Brain (organoid and tissue), 16 donors: ENCODE measurements at places on chromosomes 12 and 14.

GRCh38 chr14:20341646-20342045, 1.8 kb upstream of the PARP2 start:
- DNase-seq = no peak

DNA sequence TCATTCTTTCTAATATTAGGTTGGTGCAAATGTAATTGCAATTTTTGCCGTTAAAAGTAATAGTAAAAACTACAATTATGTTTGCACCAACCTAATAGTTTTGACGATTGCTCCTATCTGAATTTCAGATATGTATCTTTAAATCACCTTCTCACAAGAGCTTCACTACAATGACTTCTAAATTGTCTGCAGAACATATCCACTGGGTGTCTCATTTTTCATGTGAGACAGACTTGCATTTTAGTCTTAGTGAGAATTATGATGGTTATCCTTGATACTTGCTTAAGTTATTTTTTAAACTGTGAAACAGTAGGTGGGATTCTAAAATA, 84.6 kb downstream of the ITPR2 start:
- DNase-seq = no peak

DNA sequence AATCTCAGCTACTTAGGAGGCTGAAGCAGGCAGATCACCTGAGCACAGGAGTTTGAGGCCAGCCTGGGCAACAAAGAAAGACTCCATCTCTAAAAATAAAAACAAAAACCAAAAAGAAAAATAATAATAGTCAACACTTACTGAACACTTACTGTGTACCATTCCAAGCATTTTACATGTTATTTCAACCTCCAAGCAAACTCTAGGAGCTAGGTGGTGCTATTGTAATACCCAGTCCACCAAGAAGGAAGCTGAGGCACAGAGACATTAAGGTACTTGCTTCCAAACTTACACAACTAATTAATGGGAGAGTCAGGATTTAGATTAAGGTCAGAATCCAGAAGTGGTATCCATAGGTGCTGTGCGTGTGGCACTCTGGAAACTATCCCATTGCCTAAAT, 13.7 kb upstream of the OR6J1 start:
- DNase-seq = no peak

DNA sequence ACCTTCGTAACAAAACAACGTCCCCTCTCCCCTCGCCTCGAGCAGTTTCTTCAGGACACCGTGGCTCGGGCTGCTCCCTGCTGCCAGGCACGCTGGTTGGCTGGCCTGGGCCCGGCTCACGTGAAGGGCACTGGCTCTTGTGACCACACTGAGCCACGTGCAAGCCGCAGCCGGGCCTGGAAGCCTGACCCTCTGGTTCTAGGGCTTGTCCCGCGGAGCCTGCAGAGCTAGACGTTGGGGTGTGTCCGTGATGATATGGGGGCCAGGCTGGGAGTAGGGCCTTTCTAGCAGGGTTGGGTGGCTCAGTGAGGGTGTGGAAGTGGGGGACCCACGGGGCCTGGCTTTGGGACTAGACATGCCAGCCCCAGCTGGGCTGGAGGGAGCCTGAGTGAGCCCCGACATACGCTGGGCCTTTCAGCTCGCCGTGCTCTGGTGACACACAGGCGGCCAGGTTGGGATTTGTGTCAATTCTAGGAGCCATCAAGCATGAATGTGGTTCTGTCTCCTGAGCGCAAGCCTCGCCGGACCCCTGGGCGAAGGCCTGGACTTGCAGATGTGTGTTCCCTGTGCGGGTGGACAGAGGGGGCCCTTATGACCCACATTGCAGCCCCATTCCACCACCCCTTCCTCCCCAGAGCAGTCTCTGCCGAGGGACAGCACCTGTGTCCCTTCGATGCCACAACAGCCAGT, 13.6 kb upstream of the AMN start:
- DNase-seq = no peak

DNA sequence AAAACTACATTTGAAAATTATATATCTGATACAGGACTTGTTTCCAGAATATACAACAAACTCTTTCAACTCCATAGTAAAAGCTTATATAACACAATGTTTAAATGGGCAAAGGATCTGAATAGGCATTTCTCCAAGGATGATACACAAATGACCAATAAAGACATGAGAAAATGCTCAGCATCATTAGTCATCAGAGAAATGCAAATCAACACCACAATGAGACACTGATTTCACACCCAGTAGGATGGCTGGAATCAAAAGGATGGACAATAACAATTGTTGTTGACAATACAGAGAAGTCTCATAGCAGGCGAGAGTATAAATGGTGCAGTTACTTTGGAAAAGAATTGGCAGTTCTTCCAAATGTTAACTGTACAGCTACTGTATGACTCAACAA, 394.9 kb downstream of the BCL11B start:
- DNase-seq = no peak

- DNase-seq = no peak
These were observed 40.2 kb upstream of the FBRSL1 start for GRCh38 chr12:132449565-132450417.

DNA sequence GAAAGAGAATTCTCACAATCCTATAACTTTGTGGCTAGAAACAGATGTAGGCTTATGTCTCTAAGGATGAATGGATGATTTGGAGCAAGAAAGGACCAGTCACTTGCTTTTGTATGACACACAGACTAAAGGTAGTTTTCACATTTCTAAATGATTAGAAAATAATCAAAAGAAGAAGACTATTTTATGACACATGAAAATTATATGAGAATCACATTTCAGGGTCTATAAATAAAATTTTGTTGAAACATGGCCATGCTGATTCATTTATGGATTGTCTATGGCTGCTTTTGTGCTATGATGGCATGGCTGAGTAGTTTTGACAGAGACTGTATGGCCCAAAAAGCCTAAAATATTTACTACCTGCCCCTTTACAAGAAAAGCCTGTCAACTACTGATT, 49.4 kb upstream of the FRMD6 start:
- DNase-seq = no peak

DNA sequence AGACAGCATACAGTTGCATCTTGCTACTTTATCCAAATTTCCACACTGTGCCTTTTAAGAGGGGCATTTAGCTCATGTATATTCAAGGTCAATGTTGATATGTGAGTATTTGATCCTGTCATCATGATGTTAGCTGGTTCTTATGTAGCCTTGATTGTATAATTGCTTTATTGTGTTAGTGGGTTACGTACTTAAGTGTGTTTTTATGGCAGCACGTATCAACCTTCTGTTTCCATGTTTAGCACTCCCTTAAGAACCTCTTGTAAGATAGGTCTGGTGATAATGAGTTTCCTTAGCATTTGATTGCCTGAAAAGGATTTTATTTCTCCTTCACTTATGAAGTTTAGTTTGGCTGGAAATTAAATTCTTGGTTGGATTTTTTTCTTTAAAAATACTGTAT, 445.2 kb downstream of the NAV3 start:
- no peak for DNase-seq

DNA sequence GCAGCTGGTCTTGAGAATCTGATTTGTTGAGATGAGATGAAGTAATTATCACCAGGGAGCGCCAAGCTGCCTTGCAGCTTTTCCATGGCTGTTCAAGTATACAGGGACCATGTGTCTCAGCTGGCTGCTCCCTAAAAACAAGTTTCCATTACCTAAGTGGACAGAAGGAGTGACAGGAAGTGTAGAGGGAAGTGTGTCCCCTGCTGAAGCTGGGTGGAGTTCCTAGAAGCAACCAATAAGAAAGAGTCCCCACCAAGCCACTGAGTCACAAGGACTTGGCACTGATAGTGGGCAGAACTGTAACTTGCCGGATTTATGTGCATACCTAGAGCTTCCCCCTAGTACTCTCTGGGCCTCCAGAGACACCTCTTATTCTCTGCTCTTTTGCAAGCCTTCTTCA, 1.5 kb upstream of the GPX2 start:
- peak; percentile 33 for DNase-seq

- no peak for DNase-seq
These were observed 27.0 kb downstream of the ZCCHC8 start for GRCh38 chr12:122473543-122474323.

- DNase-seq = peak; percentile 90
These were observed 386.7 kb upstream of the NOVA1 start for GRCh38 chr14:26984311-26985177.

GRCh38 chr14:50772412-50772811, 58.5 kb downstream of the NIN start:
- no peak for DNase-seq

GRCh38 chr12:9711664-9712063, 21.2 kb downstream of the CLECL1 start:
- DNase-seq = no peak

DNA sequence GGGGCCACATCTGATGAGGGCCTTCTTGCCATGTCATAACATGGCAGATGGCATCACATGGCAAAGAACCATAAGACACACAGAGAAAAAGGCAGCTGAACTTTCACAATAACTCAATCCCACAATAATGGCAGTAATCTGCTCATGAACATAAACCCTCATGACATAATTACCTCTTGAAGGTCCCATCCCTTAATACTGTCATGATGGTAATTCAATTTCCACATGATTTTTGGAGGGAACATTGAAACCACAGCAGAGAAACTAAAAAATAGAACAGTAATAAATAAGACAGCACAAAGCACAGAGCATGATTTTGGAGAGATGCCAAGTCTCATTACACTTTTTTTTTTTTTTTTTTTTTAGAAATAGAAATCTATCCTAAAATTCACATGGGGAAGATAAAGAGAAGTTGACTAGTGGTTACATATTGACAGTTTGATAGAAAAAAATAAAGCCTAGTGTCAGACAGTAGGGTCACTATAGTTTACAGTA, 61.8 kb upstream of the ATF7IP start:
- DNase-seq = peak; percentile 3

GRCh38 chr14:63051301-63051700, 6.0 kb upstream of the KCNH5 start:
- no peak for DNase-seq

DNA sequence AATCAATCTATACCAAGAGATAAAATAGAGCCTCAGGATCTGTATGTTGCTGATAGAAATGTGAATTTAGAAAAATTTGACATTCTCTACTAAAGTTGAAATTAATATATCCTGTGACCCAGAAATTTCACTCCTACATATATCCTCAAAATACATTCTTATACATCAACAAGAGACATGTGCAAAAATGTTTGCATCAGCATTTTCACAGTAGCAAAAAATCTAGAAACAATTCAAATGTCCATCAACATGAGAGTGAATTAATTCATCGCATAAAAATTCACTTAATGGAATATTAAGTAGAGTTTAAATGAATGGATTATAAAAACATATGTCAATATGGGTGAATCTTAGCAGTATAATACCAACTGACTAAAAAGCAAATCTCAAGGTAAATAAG, 80.8 kb downstream of the GPR65 start:
- DNase-seq = no peak

- no peak for DNase-seq
These were observed 1.5 kb upstream of the KRT1 start for GRCh38 chr12:52681526-52682380.
